HepG2 (cell line): ENCODE measurements at places on chromosomes 12 and 14.
A peak's percentile ranks its signal among the peaks of the same experiment; 100 is the strongest.

DNA sequence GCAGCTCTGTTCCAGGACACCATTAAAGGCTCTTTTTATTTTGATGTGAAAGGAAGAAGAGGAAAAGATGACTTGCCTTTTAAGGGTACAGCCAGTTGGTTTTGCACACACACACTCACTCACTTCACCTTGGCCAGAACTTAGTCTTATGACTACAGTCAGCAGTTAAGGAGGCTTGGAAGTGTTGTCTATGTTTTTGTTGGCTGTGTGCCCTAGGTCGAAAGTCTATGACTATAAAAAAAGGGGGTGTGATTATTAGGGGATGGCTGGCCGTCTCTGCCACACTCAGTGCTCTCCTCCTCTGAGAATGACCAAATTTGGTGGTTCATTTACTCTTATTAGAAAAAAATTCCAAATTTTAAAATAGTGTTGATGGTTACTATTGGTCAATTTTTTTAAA is 139.5 kb upstream of the OTX2 start:
- no peak for DNase-seq

DNA sequence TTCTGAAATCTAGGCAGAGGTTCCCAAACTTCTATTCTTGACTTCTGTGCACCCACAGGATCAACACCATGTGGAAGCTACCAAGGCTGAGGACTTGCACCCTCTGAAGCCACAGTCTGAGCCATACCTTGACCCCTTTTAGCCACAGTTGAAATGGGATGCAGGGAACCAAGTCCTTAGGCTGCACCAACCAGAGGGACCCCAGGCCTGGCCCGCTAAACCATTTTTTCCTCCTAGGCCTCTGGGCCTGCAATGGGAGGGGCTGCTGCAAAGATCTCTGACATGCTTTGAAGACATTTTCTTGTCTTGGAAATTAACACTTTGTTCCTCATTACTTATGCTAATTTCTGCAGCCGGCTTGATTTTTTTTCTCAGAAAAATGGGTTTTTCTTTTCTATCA is 133.9 kb upstream of the TSPAN8 start:
- DNase-seq: no peak

- no peak for DNase-seq
Observed at GRCh38 chr12:104886418-104887401, 71.4 kb downstream of the SLC41A2 start.

GRCh38 chr14:101122237-101123141 is 219.0 kb upstream of the RTL1 start:
- no peak for DNase-seq

GRCh38 chr14:62144863-62145262 is 382.6 kb downstream of the SNAPC1 start:
- DNase-seq: no peak

- no peak for DNase-seq
Observed at GRCh38 chr14:104349950-104350349, 211.6 kb downstream of the KIF26A start.

DNA sequence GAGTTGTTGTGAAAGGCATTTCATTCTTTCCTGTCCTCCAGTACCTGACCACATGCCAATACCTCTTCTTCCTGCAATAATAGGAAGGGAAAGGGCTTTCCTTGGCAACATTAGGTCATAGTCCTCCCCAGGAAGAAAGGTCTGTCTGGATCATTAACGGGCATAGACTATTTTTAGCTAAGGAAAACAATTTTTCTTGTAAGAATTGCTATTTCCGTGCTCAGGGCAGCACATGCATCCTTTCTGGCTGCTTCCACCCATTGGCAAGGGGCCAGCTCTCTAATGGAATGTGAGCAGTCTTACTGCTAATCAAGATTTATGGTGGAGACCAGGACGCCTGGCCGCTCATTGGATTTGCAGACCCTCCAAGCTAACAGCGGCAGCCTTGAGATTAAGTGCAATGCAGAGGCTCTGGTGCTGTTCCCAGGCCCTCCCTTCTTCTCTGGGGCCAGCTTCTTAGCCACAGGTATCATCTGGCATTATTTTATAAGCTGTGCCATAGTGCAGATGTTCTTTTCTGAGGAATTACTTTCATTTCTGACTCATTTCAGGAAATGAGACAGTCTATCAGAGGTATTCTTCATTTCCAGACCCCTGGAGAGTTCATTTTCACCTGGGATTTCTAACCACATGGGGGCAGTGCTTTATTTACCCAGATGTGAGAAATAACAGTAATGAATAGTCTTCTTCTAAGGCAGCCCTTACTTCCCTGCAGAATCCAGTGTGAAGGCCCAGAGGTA is 52.9 kb downstream of the ANO6 start:
- peak; percentile 31 for DNase-seq

GRCh38 chr14:35855876-35856481 is 29.8 kb downstream of the BRMS1L start:
- no peak for DNase-seq

- DNase-seq: no peak
Observed at GRCh38 chr12:30501718-30502117, 194.0 kb downstream of the IPO8 start.

DNA sequence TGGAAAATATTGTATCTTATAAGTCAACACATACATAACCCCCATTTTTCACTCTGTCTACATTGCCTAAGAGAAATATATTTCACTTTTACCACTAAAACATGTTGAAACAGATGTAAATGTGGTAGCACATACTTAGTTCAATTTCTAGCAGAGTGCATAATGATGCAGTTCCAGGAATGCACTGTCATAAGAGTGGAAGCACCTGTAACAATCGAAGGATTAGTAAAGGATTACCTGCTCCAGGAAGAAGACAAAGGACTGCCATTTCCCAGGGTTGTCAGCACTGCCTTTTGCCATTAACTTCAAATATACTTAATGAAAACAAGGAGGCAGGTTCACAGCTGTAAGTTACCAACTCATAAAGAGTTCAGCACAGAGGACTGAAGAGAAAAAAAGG is 24.6 kb downstream of the DAD1 start:
- DNase-seq: no peak

DNA sequence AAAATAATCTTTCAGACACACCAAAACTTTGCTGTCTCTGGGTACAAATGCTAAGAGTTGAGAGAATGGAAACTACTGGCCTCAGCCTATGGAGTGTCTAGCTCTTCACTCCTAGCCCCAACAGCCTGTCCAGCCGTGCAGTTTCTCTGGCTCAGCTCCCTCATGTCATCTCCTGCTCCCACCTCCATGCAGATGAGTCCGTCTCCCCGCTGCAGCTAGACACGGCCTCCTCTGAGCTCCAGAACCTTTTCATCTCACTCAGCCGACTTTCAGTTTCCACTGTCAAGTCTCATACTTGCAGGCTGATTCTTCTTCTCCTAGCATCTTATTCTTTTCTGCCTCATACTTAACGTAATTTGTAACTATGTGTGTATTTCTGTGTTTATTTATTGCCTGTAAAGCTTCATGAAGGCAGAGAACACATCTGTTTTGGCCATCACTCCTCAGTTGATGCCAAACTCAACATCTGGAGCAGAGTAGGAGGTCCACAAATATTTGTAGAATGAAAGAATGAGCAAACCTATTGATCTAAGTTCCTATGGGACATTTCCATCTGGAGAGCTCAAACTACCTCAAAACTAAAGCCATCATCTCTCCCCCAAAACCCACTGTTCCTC is 139.8 kb upstream of the PWP1 start:
- no peak for DNase-seq

GRCh38 chr12:99367181-99367580 is 280.4 kb upstream of the GARIN6 start:
- DNase-seq: no peak

DNA sequence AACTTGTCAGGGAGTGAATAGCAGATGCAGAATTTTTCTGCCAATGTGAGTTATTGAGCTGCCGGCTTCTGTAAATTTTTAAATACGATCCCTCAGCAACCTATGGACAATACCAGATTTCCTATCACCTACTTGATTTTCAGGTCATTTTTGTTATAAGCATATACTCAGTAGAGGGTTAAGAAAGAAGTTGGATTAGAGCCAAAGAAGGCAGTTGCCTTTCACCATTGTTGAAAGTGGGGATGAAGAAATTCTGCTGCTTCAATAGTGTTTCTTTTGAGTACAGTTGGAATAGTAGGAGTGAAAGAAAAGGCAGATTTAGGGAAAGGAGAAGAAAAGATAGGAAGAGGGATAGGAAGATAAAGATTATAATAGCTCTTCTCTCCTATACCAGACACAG is 197.1 kb downstream of the ATP23 start:
- DNase-seq: no peak

DNA sequence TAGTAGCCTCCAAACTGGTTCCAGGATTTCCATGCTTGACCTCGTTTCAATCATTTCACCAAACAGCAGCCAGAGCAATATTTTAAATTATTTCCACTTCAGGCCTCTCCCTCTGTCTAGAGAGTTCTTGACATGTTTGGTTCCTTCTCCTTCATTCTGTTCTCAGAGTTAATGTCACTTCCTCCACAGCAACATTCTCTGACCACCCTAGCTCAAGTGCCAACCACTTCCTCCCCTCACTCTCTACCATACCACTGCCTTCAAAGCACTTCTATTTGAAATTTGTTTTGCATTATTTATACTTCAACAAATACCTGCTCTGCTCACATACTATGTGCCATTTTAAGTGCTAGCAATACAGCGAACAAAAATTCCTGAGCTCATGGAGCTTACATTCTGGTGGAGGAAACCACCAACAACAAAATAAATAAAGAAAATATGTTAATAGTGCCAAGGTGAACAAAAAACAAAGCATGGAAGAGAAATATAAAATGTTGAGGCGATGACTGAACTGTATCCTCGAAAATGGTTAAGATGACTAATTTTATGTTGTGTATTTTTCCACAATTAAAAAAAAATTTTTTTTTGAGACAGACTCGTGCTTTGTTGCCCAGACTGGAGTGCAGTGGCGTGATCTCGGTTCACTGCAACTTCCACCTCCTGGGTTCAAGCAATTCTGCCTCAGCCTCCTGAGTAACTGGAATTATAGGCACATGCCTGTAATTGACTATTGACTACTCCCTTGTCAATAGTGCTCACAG is 17.3 kb downstream of the BAZ1A start:
- no peak for DNase-seq

DNA sequence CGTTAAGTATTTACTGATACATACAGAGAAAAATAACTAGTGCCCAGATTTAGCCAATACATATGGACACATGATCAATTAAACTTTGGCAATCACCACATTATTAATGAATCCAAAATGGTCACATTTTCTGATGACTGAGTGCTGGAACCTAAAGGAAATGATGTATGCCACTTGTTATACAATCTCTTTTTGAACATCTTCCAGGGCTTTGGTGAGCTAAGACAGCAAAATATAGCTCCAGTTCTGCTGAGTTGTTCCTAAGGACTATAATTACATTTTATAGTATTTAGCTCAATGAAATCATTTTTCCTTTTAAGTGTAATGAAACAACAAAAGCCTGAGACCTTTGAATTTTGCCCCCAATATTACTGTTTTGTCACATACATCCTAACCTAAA is 329.1 kb upstream of the ATP2B1 start:
- no peak for DNase-seq

DNA sequence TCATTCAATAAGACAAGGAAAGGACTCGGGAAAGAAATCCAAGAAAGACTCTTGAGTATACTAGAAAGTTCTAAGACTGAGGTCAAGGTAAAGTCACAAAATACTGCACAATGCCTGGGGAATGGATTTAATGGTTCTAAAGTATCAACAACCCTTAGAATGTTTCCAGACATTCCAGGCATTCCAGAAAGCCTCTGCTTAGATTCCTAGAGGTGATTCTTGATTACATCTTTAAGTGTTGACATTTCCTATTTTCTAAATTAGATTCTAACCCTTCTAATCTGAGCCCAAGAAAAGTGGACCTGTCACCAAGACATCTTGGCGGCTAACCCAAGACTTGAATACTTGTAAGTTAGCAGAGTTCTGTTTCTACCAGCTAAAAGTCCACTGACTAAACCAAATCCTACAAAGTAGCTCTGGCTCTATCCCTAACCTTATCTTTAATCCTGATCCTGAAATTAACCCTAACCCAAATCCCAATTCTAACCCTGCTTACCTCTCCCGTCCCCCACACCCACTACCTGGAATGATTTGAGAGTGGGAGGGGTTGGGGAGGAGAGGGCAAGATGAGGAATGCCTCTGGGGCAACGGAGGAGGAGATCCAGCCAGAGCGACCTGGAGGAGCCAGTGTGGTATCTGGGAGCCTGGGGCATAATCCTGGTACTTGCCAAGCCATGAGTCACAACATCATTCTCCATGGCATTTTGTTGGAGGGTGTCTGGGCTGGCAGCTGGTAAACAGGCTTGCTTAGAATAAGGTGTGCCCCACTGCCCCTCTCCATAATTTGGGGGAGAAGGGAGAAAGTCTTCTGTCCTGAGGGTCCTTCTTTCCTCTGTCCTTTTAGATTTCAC is 93.4 kb upstream of the HOXC13 start:
- no peak for DNase-seq

GRCh38 chr12:108253540-108253939 is 85.6 kb downstream of the CMKLR1 start:
- DNase-seq: no peak

DNA sequence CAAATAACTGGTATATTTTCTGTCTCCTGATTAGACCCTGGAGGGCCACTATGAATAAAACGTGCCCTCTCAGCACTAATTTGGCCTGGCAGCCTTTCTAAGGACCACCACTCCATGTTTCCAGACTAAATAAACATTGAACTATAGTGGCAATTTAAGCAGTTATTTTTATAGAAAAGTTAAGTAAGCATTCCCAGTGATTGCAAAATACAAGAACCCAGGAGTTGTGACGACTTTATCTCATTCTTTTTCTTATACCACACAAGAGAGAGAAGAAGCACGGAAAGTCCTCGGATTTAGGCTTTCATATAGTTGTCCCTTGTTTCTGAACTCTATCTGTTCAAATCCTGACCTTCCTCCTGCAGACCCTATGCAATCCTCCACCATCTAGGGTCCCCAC is 23.1 kb upstream of the STRAP start:
- DNase-seq: no peak

DNA sequence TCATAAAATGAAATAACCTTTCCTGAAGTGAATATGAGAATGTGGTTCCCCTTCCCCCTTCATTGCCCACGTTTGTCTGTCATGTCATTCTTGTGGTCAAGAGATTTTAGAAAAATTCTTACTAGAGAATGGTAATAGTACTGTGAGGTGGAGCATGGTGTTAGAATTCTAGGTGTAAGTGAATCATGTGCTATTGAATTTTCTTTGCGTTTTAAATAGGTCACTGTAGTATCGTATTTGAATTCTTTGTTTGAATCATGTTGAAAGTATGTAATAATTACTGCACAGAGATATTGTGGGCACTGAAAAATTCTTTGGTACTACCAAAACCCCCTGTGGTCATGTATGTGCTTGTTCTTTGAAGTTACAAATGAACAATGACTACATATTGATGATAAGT is 49.9 kb downstream of the FUT8 start:
- DNase-seq: no peak

- peak; percentile 27 for DNase-seq
Observed at GRCh38 chr14:81302638-81303037, 81.9 kb upstream of the GTF2A1 start.
